Stimulated activated CD4-positive, alpha-beta T cell treated with anti-CD3 and anti-CD28 coated beads, Interleukin-15, amount 100 ng/mL, for 1 hour (primary cell): ENCODE measurements at places on chromosomes 1 and 21.

DNA sequence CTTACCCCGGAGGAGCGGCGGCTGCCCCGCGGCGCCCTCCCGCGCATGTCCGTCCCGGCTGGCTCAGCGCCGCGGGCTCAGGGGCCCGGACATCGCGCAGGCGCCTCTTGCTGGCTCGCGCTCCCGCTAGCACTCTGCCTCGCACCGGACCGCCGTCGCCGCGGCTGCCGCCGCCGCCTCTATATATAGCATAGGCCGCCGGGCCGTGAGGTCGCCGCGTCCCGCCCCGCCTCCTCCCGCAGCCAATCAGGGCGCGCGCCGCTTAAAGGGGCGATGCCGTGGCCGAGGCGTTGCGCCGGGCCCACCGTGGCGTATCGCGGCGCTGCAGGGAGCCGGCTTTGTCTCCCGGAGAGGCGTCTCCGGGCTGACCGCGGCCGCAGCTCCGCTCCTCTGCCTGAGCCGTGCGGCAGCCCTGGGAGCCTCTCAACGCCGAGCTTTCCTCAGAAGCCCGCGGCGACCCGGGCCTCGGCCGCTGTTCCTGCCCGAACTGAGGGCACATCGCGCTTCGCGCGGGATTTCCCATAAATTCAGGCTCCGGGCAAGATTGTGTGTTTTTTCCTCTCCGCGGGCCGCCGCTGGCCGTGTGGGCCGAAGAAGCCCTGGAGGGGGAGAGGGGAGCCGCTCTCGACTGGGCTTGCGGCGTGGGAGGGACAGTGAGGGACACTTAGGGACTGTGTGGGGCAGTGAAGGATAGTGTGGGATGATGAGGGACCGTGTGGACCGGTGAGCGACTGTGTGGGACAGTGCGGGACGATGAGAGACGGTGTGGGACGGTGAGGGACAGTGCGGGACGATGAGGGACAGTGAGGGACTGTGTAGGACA, at the start of gene ERRFI1:
Gene ERRFI1, minus strand, starts transcription at position 157 of the 823 bp plus-strand sequence. CDS start 10,690 bp downstream, outside the sequence.
- DNase-seq: peak; percentile 78

DNA sequence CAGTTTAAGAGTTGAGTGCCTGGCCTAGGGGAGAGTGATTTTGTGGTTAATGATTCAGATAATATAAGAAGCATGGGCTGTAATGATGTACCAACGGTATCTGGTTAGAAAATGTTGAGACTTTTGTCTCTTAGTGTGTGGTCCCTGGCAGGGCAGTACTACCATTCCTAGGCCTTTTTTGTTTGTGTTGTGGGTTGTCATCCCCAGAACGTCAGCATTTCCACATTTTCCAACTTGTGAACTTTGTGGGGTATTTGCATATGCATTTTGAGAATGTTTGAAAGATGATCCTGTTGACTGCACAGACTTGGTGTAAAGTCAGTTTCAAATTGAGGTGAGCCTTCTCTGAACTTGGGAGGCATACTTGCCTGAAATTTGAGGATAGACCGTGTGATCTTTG, 11.4 kb downstream of the NEK7 start:
- no peak for DNase-seq

- DNase-seq: no peak
These were observed 60.7 kb downstream of the MAN1C1 start for GRCh38 chr1:25677193-25677773.

GRCh38 chr1:233107130-233107660, 156.8 kb downstream of the NTPCR start:
- DNase-seq: no peak

DNA sequence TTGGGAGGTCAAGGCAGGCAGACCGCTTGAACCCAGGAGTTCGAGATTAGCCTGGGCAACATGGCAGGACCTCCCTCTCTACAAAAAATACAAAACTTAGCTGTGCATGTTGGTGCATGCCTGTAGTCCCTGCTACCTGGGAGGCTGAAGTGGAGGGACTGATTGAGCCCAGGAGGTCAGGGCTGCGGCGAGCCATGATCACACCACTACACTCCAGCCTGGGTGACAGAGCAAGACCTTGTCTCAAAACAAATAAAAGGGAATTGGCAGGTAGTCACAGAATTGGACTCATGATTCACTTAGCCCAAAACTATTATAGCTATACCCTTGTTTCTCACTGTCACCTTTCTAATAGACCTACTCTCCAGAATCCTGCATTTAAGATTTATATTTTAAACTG, 5.5 kb downstream of the TADA1 start:
- DNase-seq: no peak

- no peak for DNase-seq
These were observed 358.5 kb downstream of the GPATCH2 start for GRCh38 chr1:217272385-217272784.

- no peak for DNase-seq
These were observed 244.3 kb downstream of the PTPRC start for GRCh38 chr1:198883184-198883583.
